Neural progenitor cell (in vitro differentiated cells): ENCODE measurements at places on chromosomes 13 and 19.

DNA sequence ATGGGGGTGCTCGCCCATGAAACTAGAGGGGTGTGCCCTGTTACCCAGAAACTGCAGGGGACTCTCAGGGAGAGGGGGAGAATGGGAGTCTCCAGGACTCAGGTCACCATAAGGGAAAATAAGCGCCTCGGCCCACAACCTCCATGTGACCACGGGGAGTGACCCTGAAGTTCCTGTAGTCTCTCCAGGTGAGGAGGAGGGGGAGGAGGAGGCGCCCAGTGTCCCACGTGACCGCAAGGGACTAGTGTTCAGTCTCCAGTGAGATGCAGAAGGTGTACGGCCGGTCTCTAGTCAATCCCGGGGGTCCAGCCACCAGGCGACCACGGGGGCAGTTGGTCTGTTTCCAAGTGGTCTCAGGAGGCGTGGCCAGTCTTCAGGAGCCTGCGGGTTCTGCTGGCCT, 16.0 kb downstream of the TM6SF2 start:
- DNase-seq = no peak

DNA sequence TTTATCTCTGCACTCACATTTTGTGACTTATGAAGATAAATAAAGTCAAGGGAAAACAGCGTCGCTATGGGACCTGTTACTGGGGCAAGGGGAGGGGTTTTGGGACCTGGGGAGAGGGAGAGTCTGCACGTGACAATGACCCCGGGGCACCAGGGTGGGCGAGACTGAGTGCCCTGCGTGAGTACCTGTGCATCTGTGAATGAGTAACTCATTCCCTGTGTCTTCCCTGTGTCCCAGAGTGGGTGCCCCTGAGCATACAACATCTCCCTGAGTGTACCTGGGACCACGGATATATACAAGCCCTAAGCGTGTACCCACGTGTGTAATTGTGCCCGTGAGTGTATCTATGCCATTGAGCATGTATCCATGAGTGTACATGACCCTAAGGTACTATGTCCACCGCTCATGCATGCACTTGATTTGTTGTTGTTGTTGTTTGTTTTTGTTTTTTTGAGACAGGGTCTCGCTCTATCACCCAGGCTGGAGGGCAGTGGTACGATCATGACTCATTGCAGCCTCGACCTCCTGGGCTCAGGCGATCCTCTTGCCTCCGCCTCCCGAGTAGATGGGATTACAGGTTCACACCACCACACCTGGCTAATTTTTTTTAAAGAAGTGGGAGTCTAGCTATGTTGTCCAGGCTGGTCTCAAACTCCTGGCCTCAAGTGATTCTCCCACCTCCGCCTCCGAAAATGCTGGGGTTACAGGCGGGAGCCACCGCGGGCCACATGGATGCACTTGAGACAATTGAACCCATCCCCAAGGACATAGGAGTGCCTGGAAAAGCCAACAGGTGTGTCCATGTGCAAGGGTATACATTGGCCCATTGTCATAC, 645 bp upstream of the TRAPPC5 start:
- no peak for DNase-seq

DNA sequence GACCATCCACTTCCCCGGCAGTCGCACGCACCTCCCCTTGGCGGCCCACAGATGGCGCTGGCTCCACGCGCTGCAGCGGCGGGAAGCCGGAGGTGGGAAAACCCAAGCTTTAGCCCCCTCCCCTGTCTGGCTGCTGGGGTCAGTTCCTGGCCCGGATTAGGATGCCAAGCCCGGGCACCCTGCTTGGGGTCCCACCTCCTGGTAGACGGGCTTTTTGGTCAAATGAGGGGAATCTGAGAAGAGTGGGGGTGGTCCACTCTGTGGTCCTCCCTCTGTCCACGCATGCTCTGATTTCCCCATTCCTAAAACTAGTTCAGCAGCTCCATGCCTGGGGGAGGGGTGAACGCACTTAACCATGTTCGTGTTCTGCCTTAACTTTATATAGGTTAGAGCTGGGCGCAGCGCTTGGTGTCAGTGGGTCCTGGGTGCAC, 8.1 kb upstream of the ADGRE2 start:
- DNase-seq = peak; percentile 80

DNA sequence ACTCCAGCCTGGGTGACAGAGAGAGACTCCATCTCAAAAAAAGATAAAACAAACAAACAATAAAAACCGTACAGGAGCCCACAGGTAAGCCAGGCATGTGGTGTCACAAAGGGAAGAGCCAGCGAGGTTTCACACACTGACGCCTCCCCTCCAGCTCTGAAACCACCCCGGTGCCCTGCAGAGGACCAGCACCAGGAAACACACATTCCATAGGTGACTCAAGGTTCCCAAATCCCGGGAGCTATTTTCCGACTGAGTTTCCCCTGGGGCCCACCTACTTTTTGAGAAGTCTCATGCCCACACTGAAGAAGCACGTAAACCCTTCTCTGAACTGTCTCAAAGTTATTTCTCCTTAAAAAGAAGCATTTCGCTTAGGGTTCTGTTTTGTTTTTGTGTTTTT, 40.3 kb downstream of the RHPN2 start:
- no peak for DNase-seq

- no peak for DNase-seq
These were observed 12.6 kb upstream of the GNA15 start for GRCh38 chr19:3123088-3123721.

DNA sequence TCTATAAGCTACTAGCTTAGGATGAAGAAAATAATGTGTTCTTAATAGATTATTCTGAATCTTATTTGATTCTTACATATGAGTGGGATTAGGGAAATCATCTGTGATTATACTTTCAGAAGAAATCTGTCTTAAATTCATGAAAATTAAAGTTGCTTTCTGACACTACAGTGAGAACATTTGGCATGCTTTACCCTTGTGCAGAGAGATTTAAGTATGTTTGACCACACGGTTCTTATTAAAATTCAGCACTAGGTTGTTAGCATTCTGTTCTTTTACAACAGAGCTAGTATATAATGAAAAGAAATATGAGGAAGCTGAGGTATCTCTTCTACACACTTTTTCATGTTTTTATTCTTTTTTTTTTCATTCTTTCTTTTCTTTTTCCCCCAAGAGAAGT, 2723.9 kb downstream of the PCDH9 start:
- DNase-seq = no peak
